ENCODE measurements at places on chromosomes 5 and 9.

- no peak for DNase-seq
These were observed 79.8 kb downstream of the HSD17B3 start for GRCh38 chr9:96222132-96222531.

DNA sequence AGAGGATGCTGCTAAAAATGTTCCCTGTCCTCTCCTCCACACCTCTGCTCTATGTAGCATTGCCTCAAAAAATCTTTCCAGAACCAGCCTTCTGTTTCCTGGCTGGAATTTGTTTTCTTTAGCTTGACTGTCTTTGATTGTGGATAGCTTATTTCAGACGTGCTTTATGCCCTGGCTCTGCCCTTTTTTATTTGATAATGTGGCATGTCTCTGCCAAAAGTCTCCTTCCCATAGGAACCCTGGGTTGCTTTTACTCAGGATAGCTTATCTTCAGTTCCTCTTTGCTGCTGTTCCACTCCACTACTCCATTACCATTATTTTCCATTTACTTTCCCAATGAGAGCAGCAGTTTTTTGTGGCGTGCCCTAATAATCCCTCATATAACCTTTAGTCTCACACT is 885 bp upstream of the TMEM252 start:
- DNase-seq = no peak

DNA sequence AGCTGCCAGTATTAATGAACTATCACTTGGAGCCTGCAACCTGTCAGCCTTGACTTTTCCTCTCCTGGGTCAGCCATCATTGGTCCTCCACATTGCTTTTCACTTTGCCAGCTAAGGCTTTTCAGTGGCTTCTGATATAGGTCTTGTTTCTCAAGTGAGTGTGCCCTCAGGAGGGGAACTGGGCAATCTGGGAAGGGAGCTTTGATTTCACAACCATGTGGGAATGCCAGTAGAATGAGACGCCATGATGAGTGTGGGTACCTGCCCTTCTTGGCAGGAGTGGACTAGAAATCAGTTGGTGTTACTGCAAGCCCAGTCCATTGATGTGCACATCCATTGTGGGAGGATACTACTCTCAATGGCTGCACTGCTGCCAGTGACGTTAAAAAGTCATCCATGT is 54.1 kb downstream of the SH3GL2 start:
- DNase-seq = no peak

- peak; percentile 11 for DNase-seq
These were observed 4.0 kb upstream of the FOXB2 start for GRCh38 chr9:77015327-77016048.

GRCh38 chr5:128174951-128175350 is 91.4 kb downstream of the SLC12A2 start:
- no peak for DNase-seq

GRCh38 chr5:115985802-115986757 is 23.8 kb downstream of the LVRN start:
- DNase-seq = no peak

GRCh38 chr5:11941566-11941965 is 37.3 kb upstream of the CTNND2 start:
- DNase-seq = no peak

DNA sequence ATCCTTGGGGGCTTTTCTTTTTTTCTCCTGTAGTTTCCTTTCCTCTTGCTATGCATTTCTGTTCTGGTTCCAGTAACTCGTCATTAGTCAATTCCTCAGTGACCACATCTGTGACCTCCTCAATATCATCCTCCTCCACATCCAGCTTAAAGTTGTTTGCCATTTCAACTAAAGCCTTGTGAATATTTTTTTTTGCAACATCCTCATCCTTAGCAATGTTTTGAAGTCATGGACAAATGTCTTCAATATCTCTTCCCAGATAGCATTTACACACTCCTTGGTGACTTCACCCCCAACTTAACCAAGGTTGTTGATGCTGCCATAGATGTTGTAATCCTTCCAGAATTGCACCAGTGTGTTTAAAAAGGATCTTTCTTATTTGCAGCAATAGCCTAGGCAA is 14.7 kb upstream of the ADRB2 start:
- no peak for DNase-seq

DNA sequence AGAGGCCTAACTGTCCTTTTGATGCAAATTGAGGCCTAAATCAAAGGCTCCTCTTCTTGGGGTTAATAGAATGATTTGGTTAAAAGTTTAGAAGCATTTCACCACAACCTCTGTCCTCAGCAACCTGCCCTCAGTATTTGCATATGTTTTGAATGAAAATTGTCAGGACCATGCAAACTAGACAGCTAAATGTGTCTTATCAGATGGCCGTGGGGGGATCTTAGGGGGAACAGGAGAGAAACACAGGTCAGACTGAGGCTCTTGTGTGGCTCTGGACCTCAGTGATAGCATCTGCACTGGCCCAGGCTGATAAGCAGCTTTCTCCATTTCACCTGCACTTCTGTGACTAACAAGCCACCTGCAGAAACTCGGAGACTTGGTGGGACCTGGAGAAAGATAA is 49.0 kb downstream of the FOXI1 start:
- DNase-seq = no peak

GRCh38 chr5:78922879-78923621 is 62.1 kb downstream of the ARSB start:
- no peak for DNase-seq

DNA sequence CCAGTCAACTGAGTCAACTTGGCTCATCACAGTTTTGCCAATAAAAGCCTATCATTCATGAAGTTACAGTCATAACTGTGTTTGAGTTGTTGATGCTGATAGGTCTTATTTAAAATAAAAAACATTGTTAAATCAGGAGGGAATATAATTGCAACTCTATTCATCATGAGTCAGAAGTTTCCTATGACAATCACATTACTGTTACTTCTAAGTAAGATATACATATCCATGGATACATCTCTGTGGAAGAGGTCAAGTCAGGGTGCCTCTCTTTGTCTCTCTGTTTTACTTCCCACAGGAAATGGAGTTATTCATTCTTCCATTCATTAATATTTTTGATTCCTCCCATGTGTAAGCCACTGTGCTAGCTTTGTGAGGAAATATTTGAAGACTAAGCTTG is 2015.4 kb upstream of the WWC1 start:
- DNase-seq = no peak

GRCh38 chr9:127216210-127216887 is 48.2 kb upstream of the GARNL3 start:
- DNase-seq = no peak

DNA sequence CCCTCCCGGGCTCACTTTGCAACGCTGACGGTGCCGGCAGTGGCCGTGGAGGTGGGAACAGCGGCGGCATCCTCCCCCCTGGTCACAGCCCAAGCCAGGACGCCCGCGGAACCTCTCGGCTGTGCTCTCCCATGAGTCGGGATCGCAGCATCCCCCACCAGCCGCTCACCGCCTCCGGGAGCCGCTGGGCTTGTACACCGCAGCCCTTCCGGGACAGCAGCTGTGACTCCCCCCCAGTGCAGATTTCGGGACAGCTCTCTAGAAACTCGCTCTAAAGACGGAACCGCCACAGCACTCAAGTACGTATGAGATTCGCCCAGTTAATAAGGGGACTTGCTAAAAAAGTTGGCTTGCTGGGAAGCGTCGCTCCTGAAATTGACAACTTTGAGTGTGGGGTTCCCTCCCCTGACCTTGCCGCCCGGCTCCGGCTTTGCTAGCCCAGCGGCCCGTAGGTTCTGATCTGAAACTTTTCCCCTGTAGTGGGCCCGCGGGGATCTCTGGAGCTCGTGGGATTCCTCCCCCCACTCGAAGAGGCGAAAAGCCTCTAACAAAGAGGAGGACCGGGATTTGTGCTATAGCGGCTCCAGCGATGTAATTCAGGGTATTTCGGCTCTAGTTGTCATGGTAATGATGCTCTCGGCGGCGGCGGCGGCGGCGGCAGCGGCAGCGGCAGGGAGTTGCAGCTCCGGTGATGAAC is 572 bp downstream of the NR4A3 start:
- peak; percentile 65 for DNase-seq

- DNase-seq = no peak
These were observed 31.7 kb upstream of the NR3C1 start for GRCh38 chr5:143435210-143435657.

GRCh38 chr5:89904442-89904841 is 505.1 kb downstream of the CETN3 start:
- DNase-seq = no peak

DNA sequence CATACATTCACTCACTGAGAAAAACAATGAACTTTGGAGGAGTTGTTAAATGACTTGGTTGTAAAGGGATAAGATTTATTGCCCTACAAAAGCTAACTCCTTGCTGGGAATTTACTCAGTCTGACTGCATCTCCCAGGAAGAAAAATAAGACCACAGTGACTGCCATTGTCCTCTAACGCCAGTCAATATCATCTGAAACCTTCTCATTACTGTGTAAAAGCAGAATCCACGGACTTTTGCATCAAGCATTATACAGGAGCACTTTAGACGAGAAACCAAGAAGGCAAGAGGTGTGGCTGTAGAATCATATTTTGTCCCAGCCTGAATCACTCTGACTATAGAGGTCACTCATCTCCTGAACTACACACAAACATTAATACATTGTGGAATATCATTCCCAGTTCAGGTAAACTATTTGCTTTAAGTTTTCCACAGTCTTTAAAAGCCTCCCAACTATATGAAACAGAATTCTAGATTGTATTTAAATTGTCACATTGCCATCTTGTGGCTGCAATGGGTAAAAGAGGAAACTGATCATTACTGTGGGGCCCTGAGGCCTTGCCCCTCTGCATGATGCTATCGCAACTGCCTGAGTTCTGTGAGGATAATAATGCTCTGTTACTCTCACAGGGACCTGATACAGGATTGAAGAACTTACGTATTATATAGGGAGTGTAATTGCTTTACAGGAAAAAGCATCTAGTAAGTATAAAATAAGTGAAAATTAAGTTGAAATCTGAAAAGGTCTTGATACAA is 142.9 kb downstream of the SLCO4C1 start:
- peak; percentile 22 for DNase-seq

DNA sequence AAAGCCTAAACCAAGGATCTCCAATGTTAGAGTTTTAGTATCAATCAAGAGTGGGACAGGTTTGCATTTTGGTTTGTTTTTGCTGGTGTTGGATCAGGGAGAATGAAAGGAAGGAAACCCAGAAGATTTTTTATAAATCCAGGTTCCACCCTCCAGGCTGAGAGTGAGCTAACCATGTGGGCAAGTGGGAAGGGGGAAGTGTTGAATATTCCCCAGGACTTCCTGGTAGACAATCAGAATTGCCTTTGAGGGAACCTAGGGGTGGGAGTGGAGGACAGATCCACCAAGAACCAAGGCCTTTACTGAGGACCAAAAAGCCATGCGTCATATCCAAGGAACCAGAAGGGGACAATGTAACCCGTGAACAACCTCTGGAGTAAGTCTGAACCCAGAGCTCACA is 33.5 kb upstream of the PIK3R1 start:
- no peak for DNase-seq

DNA sequence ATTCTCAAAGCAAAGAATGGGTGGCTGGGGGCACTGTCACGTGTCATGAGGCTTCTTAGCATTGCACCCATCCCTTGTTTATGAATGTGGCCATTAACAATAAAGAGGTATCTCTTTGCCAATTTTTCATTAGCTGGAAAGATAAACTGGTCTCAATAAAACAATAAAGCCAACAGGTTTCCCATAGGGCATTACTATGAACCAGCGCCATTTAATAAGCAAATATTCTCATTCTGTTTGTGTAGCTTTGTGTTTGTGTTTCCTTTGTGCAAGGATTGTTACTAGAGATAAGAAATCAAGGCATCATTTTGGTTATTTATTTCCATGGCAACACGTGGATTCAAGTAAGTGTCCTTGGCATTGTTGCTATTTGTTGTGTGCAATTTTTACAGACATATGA is 37.6 kb upstream of the CAST start:
- DNase-seq = no peak

DNA sequence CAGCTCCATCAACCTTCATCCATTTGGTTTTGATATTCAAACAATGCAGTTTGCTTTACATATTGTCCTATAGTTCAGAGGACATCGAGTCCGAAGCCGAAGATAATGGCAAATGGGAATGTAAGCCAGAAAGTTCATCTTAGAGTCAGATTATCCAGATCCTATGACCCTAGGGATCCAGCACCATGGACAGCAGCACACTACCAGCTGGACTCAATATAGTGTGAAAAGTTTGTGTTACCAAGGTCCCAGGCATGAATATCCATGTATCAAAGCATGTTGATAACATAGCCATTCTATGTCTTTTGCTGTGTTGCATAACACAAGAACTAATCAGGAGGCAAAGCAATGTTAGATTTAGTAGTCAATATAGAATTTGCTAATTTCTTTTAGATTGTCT is 46.3 kb downstream of the FSTL4 start:
- DNase-seq = peak; percentile 84

DNA sequence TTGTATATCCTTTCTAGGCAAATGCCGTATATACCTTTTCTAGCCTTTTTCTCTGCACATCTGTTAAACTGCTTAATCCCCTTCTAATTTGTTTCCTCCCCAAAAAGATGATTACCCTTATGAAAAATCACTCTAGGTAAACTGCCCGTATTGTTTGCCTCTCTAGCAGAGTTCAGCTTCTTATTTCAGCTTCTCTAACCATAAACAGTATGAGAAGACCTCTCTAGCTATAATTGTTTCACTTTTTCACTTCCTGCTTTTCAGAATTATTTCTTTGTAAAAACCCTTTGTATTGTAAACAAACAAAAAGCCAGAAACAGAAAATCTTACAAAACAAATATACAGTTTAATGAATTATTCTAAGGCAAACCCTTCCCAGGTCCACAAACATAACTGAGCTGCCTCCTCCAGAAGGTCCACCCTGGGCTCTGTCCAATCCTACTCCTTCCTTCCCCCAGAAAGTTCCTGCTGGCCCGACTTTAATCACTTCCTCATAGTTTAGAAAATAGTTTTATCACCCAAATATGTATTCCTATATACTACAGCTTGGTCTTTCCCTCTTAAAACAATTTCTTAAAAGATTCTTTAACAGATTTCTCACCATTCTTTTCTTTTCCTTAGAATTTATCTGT is 158.1 kb downstream of the FGF1 start:
- DNase-seq = no peak

- no peak for DNase-seq
These were observed 23.8 kb upstream of the DAB2 start for GRCh38 chr5:39448506-39449128.

- DNase-seq = no peak
These were observed 179.7 kb downstream of the PAPPA start for GRCh38 chr9:116333254-116333653.

- no peak for DNase-seq
These were observed 127.2 kb upstream of the FAM120A start for GRCh38 chr9:93324191-93324834.

DNA sequence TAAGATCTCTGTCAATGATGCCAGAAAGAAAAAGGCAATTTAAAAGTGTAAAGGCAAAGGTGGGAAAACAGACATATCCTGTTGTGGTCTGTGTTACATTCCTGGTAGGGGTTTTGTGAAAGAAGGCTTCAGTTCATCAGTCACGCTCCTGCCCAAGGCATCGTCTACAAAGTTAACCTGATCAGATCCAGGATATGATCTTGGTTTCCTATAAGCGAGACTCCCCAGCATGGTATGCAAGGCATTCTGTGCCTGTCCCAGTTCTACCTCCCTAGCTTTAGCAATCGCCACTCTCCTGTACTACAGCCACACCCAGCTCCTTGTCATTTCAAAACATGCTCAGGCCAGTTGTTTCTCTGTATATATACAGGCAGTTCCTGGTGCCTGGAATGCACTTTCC is 58.0 kb upstream of the PTPN3 start:
- no peak for DNase-seq

Data from nephron progenitor cell (in vitro differentiated cells).